Left ventricle myocardium superior (tissue), 1 donor: ENCODE measurements at places on chromosomes 7 and 10.

DNA sequence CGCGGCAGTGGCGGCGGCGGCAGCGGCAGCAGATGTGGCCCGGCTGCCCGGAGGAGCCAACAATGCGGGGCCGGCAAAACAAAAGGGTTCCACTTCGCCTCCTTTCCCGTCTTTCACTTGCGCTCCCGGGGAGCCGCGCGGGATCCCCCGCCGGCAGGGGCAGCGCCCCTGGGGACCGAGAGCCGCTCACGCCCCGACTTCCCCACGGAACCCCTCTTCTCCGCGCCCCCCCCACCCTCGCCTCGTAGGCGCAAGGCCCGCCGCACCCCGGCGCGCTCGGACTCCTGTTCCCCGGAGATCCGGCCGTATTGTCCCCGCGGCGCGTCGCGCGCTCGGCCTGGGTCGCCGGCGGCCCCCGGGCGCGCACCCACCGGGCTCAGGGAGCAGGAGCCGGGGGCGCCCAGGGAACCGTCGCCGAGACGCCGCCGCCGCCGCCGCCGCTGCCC, 854 bp downstream of the CTBP2 start:
- DNase-seq = peak; percentile 56

- no peak for DNase-seq
Observed at GRCh38 chr7:91916051-91916440, 24.6 kb upstream of the AKAP9 start.

DNA sequence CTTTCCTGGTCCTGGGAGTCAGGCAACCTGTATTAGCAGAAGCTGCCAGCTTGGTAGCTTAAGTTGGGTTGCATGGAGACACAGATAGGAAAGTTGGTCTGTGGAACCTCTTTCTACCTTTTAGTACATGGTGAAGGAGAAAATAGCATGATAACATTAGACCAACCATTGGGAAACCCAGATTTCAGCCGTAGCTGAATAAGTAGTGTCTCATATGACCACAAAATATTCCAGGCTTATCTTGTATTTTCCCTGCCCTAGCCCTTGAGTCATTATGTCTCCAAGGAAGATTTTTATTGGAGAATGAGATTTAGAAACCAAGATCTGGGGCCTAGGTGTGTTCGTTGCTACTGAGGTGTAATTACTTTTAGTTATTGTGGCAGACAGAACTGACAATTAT, 67.2 kb downstream of the CCSER2 start:
- no peak for DNase-seq

- no peak for DNase-seq
Observed at GRCh38 chr10:26715137-26715487, 17.6 kb downstream of the PDSS1 start.

DNA sequence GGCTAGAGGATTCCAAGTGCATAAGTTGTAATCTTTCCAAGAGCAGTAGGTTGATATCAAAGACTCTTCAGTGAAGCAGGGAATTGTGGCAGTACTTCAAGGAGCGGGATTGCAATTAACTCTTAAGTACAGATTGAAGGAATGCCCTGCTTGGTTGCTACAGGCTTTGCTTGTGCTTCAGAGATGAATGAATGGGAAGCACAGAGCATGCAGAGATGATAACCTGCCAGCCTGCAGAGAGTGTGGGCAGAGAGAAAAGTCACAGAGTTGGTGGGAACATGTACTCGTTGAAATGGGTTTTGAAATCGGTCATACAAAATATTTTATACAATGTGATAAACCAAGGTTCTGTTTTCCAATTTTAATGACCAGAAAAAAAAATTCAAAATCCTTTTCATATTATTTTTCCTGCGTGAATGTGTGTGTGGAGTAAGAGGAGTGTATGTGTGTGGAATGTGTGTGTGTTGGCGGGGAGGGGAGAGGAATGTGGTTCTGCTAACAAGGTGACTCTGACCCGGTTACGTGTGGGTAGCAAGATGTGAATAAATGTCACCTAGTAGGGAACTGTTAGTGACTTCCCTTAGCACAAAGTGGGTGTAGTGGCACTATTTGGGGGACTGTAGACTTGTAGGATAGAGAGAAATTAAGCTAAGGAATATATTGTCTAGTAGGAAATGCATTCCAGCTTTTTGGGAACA, 697.8 kb downstream of the GATA3 start:
- no peak for DNase-seq

DNA sequence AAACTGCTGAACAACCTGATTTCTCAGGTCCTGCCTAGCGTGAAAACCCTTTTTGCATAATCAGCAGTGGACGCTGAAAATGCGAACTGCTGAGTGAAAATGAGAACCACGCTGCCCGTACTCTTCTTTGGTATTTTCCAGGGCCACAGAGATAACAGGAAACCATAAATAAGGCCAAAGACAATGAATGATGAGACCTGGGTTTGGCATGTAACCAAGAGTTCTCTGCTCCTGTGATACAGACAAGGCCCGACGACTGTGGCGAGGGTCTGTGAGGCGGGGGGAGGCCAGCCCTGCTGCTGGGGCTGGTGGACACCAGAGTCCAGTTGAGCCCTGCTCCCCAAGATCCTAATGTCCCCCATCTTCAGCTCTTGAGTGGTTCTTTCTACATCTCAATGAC, 236.0 kb downstream of the WDR11 start:
- no peak for DNase-seq

GRCh38 chr7:55109404-55110167, 90.8 kb downstream of the EGFR start:
- no peak for DNase-seq

DNA sequence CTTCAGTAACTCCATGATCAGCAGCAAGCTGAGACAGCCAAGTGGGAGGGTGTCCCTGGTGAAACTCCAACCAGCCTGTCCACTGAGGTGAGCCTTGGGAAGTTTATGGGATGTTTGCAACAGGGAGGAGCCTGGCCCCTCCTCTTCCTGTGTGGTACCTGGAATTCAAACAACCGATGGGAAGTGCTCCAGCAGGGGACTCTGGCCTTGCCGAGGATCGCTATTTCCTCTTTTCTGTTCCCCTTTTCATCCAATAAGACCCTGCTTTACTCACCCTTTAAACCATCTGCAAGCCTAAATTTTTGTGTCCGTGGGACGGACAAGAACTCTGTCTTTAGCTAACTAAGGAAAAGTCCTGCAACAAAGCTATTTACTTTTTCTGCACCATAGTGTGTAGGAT, 491.1 kb upstream of the ZMIZ1 start:
- no peak for DNase-seq

GRCh38 chr10:75375838-75376237, 25.7 kb downstream of the ZNF503 start:
- no peak for DNase-seq

DNA sequence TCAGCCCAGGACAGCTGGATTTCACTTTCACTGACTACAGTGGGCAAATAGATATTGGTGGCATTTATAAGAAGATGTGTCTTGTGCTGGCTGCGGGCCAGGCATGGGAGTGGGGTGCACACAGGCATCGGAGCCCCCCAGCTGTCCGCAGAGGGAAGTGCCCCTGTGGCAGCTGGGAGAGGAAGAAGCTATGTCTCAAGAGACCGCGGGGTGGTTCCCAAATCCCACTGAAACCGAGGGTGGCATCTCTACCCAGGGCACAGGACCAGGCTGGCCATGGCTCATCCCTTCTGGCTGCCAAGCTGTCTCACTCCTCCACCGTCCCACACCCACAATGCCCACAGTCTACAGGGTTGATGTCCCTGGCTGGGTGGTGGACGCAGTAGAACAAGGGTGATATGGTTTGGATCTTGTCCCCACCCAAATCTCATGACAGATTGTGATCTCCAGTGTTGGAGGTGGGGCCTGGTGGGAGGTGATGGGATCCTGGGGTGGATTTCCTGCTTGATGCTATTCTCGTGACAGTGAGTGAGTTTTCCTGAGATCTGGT, 94.8 kb downstream of the TCERG1L start:
- DNase-seq = no peak

DNA sequence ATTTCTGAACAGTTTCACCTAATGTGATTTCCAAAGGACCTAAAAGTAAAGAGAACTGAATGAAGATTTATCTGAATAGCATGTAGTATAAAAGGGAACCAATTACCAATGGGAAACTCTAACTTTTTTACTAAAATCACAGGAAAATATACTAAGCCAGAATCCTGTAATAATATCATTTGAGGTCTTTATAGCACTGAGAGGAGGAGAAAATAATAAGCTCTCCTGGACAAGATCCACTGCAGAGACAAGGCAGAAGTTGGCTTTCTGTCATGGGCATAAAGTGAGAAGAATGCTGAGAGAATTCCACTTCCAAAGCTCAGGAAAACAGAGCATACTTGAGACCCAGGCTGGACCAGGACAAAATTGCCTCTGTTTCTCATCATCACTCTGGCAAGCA, 1131.4 kb downstream of the SORCS1 start:
- DNase-seq = no peak

- DNase-seq = no peak
Observed at GRCh38 chr10:101380353-101381017, 26.5 kb downstream of the BTRC start.

DNA sequence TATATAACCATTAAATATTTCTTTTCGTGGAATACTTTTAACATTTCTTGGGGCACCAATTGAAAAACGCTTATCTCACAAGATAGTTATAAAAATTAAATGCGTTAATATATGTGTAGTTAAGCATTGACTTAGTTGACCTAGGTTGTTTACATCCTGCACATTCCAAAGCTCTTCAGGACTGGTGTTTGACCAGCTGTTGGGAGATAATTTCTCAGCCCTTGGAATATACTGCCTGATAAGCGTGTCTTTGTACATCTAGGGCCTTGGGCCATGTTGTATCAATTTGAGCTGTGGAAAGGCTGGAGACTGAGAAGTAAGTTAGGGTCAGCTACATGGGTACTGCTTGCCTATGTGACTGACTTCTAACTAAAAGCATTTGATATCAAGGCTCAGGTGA, 90.0 kb upstream of the AOAH start:
- no peak for DNase-seq

DNA sequence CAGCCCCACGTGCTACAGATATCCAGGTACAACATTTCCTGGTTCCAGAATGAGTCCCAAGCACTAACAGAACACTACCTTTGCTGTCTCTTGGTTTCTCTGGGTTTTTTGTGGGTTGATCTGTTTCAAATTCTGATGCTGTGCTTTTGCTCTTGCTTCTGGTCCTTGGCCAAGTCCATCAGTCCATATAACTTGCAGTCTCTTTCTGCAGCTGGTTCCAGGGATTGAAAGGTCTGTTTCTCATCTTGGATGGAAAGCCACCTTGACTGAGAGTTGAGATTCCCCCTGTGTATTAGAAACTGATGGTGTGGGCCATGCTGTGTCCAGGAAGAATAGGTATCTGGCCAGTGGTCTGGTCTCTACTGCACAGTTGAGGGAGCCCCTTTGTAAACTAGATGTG, 171.1 kb downstream of the JCAD start:
- DNase-seq = no peak

DNA sequence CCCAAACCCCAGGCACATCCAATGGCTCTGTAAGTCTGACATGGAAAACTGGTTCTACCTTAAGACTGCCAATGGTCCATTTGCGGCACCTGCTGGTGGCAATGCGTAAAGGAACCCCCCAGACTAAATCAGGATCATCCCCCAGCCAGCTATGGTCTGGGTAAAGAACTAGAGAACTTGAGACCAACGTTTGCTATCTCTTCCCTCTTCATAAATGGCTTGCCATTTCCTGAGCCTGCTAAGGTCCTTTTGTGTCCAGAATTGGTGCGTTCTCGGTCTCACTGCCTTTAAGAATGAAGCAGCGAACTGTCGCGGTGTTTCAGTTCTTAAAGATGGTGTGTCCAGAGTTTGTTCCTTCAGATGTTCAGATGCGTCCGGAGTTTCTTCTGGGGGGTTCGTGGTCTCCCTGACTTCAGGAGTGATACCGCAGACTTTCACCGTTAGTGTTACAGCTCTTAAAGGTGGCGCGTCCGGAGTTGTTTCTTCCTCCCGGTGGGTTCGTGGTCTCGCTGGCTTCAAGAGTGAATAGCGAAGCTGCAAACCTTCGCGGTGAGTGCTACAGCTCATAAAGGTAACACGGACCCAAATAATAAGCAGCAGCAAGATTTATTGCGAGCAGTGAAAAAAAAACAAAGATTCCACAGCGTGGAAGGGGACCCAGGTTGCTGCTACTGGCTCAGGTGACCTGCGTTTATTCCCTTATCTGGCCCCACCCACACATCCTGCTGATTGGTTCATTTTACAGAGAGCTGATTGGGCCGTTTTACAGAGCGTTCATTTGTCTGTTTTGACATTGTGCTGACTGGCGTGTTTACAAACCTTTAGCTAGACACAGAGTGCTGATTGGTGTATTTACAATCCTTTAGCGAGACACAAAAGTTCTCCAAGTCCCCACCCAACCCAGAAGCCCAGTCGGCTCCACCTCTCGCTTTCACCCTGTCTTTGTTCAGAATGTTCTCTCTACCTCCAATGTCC, 95.4 kb downstream of the ELMO1 start:
- peak; percentile 35 for DNase-seq

GRCh38 chr10:44168478-44168877, 216.4 kb downstream of the CXCL12 start:
- no peak for DNase-seq

GRCh38 chr10:101222683-101223273, 6.5 kb downstream of the LBX1 start:
- DNase-seq = peak; percentile 56

- DNase-seq = no peak
Observed at GRCh38 chr7:147023440-147023839, 906.8 kb downstream of the CNTNAP2 start.

DNA sequence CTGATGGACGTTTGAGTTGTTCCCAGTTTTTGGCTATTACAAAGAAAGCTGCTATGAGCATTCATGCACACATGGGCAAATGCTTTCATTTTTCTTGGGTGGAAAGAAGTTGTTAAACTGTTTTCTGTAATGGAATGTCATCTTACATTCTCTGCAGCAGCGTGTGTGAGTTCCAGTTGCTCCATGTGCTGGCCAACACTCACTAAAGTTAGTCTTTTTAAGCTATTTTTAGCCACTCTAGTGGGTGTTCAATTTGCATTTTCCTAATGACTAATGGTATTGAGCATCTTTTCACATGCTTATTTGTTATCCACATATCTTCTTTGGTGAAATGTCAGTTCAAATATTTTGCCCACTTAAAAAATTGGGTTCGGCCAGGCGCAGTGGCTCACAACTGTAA, 82.8 kb upstream of the COL13A1 start:
- no peak for DNase-seq

GRCh38 chr10:131961777-131962662, 19.7 kb downstream of the BNIP3 start:
- DNase-seq = no peak

DNA sequence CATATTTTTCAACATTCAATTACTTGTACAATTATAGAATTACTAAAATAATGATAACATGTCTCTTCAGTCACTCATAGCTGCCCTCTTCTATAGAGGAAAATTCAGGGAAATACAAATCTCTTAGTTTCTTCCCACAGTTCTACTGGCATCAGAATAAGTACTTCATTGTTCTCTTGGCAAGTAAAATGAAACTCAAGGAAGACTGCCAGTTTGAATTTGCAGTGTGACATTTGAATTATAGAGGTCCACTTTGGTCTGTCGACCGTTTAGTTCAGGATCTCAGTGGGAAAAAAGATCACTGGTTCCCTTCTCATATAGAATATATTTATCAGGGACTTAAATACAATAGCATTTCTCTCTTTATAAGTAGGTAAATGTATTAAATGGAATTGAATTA, 114.5 kb downstream of the PON1 start:
- no peak for DNase-seq

- DNase-seq = no peak
Observed at GRCh38 chr7:85688712-85689111, 501.9 kb upstream of the SEMA3D start.
